NCI-H524 (cell line): ENCODE measurements at places on chromosomes 12 and 14.

DNA sequence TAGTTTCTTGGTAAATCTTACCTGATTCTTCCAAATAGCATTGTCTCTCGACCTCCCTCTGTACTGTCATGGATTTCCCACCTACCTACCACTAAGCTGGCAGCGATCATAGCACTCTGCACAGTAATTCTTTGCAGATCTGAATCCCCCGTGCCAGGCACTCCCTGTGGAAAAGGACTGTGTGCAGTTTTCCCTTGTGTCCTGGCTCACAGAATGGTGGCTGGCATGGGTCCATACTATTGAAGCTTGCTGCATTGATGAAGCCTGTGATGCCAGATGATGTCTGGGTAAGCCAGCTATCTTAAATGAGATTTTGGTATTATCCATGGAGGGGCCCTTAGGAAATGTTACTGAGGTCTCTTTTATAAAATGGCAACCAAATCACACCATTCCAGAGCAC, 135.7 kb downstream of the RPAP3 start:
- DNase-seq: no peak

DNA sequence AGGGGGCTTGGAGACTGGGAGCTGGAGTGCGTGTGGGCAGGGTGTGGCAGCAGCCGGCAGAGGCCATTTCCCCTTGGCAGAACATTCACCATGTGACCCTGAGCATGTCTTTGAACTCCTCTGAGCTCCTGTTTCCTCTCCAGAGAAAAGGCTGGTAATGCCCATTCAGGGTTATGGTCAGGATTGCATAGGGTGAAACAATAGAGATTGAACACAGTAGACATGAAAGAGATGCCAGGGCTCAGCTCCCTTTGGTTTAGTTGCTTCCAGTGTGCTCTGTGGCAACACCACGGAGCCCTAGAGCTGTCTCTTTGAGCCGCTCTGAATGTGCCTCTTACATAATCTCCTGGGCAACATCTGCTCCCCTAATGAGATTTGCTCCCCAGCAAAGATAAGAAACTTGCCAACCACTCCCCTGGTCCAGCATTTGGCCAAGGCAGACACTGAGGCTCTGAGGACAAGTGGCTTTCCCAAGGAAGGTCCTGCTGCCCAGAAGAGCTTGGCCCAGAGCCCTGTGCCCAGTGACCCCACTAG, 4.6 kb downstream of the IFI27 start:
- DNase-seq: peak; percentile 97

DNA sequence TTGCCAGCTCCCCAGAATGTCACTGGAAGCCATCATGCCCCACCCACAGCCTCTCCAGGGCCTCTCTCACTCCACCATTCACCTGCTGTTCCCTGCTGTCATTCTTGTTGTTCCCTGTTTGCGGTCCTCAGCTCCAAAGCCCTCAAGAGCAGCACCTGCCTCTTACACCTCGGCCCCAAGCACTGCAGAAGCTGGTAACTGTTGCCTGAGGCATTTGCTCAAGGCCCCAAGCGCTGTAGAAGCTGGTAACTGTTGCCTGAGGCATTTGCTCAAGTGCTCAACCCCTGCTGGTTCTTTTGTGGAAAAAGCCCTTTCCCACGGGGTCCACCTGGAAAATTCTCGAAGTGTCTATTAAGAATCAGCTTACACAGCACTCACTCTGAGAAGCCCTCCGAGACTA, 78.0 kb downstream of the ARL6IP4 start:
- no peak for DNase-seq

GRCh38 chr14:91501951-91502930, 7.9 kb downstream of the PPP4R3A start:
- DNase-seq: no peak

DNA sequence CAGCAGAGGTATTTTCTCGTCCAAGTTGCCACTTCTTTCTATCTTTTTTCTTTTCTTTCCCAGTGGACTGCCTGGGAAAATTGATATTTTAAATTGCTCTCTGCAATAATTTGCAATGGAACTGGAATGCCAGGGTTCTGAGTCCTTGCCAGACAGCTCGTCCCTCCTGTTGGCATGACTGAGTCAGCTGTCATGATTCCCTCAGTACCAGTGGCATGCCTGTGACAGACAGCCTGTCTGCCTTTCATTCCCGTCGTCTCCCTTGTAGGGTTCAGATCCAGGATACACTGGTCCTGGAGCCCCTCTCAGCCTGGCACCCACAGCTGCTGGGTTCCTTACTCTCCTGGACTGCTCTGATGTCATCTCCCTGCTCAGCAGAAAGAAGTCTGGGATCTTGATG, 84.8 kb downstream of the PTPN11 start:
- DNase-seq: no peak

GRCh38 chr12:105888696-105889095, 250.1 kb downstream of the NUAK1 start:
- no peak for DNase-seq

DNA sequence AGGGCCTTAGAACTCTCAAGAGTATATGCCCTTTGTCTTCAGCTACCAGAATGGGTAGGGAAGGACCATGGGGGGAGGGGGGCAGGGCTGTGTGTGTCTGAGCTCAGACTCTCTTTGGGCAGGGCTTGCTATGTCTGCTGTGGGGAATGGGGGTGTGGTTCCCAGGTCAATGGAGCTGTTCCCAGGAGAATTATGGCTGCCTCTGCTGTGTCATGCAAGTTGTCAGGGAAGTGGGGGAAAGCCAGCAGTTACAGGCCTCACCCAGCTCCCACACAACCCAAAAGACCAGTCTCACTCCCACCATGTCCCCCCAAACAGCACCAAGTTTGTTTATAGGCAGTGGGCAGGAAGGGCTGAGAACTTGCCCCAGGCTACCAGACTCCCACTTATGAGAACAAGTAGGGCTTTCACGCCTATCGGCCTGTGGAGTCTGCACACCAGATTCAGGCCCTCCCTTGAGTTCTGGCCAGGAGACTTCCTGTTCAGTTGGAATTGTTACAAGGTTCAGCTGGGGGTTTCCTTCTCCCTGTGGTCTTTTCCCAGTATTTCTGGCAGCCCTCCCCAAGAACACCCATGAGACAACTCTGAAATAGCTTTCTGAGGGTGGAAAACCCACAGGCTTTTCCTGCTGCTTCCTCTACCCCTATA, 6.1 kb upstream of the SERPINA11 start:
- no peak for DNase-seq

DNA sequence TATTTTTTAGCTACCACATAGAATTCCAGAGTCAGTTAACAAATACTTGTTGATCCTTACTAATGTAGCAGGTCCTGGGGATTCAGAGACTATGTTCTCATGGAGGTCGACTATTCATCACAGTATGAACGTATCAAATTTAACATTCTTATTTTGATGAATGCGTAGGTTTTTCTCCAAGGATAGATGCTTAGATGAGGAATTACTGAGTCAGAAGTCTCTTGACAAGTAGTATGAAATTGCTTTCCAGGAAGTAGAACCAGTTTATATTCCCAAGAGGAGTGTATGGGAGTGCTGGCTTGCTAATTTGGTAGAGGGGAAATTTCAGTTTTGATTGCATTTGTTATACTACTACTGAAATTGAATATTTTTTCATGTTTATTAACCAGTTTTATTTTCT, 42.8 kb upstream of the CRADD start:
- no peak for DNase-seq

DNA sequence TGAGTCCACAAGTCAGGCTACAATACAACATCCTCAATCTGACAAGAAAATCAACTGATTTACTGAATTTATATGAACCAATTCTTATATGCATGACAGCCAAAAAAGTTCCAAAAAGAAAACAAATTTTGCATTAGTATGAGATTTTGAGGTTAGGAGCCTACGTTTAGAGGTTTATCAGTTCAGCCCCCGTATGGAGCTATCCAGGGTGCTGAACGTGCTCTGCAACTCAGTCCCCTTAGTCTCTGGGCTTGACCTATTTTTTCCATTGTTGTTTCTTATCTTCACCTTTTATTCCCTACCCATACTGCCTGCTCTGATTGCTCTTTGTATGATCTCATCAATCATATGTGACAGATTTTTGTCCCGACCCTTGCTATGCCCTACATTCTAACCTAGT, 693.0 kb downstream of the NRXN3 start:
- no peak for DNase-seq

DNA sequence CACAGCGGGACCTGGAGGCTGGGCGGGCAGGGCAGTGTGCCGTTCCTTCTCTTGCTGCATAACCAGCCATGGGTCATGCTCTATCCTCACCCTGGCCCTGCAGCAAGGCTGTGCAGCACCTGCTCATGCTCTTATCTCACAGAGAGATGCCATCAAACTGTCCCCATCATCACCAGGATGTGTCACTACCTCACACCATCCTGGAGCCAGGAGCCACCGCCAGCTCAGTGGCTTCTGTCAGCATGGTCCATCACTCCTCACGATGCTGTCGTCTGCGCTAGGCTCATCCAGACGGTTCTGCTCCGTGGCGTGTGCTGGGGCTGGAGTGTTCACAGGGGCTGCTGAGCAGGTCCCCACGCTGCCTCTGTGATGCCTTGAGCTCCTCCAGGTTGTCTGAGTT, 77.2 kb upstream of the DYNC1H1 start:
- DNase-seq: no peak

DNA sequence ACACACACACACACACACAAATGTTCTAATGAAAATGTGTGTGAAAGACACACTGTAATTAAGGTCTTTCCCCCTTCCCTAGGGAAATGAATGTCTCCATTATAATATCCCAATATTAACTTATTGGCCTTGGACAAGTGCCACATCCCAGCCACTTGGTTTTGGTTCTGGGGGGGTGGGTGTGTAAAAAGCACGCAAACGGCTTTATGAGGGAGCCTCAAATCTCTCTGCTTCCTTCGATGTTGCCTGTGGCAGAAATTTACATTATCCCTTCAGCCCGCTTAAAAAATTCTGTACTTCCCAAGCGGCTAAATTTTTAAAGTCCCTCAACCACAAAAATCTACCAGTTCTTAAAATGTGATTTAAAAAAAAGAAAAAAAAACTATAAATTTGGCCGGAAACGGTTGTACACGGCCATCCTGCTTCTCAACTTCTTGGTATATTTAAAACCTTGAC, 432 bp downstream of the C14orf93 start:
- DNase-seq: no peak

- DNase-seq: peak; percentile 75
Measured at GRCh38 chr12:81758421-81759189, 545 bp downstream of the PPFIA2 start.

- DNase-seq: no peak
Measured at GRCh38 chr12:131561051-131561450, 149.8 kb upstream of the SFSWAP start.

- DNase-seq: peak; percentile 42
Measured at GRCh38 chr12:81329085-81329484, 251.2 kb downstream of the ACSS3 start.

- DNase-seq: no peak
Measured at GRCh38 chr12:97751704-97752103, 289.1 kb downstream of the RMST start.

GRCh38 chr14:103315351-103315911, 18.6 kb upstream of the EIF5 start:
- no peak for DNase-seq

DNA sequence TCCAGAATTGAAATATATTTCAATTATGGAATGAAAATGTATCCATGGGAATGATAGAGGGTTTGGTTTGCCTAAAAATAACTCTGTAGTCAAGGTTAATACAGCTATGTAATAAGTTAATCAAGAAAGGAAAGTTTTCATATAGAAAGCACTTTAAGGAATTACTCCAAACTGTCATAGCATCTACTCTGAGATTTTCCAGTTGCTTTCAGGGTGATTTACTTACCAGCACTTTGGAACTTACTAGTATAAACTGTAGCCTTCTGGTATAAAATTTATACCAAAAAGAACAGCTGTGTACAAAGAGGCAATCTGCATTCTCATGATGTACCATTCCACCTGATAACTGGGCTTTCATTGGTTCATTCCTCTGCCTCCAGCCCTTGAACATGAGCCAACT, 87.1 kb downstream of the ARF6 start:
- DNase-seq: no peak

DNA sequence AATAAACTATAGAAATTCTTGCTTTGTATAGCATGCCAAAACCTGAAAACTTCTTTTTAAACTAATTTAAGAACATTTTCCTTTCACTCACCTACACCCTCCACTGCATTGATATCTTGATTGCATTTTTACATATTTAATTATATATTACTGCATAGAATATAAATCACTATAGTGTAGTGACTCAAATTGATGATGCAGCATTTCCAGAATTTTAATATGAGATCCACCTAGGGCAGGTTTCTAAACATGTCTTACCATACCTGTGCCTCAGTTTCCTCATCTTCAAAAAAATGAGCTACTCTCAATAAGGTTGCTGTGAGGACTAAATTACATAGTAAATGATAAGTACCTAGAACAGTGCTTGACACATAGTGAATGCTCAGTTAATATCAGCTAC, 881.5 kb downstream of the RPS29 start:
- no peak for DNase-seq

GRCh38 chr14:33019346-33019745, 80.7 kb downstream of the NPAS3 start:
- DNase-seq: no peak

DNA sequence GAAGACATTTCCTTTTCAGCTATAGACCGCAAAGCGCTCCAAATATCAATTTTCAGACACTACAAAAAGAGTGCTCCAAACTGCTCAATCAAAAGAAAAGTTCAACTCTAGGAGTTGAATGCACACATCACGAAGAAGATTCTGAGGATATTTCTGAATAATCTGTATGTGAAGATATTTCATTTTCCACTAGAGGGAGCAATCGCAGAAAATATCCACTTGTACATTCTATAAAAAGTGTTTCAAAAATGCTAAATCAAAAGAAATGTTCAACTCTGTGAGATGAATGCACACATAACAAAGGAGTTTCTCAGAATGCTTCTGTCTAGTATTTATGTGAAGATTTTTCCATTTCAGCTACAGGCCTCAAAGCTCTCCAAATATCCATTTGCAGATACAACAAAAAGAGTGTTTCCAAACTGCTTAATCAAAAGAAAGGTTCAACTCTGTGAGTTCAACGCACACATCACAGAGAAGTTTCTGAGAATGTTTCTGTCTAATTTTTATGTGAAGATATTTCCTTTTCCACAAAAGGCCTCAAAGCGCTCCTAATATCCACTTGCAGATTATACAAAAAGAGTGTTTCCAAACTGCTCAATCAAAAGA, 643.8 kb upstream of the ALG10B start:
- DNase-seq: no peak

DNA sequence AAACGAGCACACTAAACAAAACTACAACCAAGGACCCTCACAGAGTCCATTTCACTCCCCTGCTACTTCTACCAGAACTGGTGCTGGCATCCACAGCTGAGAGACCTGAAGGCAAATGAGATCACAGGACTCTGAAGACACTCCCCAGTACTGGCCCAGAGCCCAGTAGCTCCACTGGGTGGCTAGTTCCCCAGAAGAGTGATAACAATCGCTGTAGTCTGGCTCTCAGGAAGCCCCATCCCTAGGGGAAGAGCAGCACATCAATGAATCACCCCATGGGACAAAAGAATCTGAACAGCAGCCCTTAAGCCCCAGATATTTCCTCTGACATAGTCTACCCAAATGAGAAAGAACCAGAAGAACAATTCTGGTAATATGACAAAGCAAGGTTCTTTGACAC, 190.7 kb upstream of the BMP4 start:
- no peak for DNase-seq
